ENCODE measurements at places on chromosomes 3 and 15.

GRCh38 chr3:112127522-112128494 is 5.2 kb downstream of the GCSAM start:
- no peak for DNase-seq

GRCh38 chr15:73328981-73329380 is 39.8 kb downstream of the HCN4 start:
- DNase-seq: no peak

DNA sequence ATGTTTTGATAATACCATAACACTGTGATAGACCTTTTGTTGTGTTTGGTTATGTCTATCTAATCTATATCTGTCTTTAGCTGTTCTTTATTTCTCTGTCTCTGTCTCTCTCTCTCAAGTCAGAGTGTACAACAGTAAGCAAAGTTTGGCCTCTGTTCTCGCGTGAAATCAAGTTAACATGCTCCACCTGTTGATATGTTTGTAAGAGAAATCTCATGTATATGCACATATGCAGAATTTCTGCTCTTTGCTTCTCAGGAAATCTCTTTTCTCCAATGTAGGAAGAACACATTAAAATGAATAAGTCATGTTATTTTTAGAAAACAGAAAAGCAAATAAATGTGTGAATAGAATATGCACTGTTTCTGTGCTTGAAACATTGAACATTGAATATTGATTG is 425.5 kb upstream of the SEMA6D start:
- no peak for DNase-seq

GRCh38 chr15:68217341-68217740 is 12.2 kb downstream of the CLN6 start:
- DNase-seq: no peak

- DNase-seq: no peak
These were observed 108.4 kb downstream of the OXNAD1 start for GRCh38 chr3:16373341-16373946.

GRCh38 chr3:144221761-144222160 is 250.1 kb downstream of the DIPK2A start:
- no peak for DNase-seq

DNA sequence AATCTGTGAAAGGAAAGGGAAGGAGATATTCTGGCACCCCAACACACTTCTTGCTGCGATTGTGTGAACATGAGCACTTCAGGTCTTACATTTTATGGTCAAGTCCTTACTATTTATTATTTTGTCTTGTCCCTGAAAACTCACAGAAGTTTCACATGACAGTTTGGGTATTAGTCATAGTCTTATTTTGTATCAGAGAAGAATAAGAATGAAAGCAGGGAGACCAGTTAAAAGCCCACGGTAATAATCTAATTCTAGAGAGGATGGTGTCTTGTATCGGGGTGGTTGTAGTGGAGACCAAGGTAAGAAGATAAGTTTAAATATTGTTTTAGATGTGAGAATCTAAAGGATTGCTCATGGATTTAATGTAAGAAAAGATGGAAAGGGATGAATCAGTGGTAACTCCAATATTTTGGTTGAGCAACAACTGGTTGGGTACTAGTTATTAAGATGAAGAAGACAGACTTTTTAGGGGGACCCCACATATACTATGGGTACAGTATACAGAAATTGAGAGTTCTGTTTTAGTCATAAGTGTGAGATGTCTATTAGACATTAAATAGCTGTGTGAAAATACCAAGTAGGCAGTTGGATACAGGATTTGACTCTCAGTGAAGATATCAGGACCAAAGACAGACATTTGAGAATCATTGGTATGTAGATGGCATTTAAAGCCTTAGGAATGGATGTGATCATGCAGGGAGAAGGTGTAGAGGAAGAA is 227.6 kb downstream of the MFSD1 start:
- DNase-seq: no peak

GRCh38 chr3:167716920-167717319 is 17.8 kb downstream of the PDCD10 start:
- DNase-seq: no peak

GRCh38 chr15:45048794-45049631 is 26.0 kb downstream of the SORD start:
- DNase-seq: no peak

GRCh38 chr3:9147215-9147895 is 102.1 kb downstream of the SRGAP3 start:
- no peak for DNase-seq

- peak; percentile 43 for DNase-seq
These were observed 70.7 kb upstream of the ABHD2 start for GRCh38 chr15:89017370-89018066.

DNA sequence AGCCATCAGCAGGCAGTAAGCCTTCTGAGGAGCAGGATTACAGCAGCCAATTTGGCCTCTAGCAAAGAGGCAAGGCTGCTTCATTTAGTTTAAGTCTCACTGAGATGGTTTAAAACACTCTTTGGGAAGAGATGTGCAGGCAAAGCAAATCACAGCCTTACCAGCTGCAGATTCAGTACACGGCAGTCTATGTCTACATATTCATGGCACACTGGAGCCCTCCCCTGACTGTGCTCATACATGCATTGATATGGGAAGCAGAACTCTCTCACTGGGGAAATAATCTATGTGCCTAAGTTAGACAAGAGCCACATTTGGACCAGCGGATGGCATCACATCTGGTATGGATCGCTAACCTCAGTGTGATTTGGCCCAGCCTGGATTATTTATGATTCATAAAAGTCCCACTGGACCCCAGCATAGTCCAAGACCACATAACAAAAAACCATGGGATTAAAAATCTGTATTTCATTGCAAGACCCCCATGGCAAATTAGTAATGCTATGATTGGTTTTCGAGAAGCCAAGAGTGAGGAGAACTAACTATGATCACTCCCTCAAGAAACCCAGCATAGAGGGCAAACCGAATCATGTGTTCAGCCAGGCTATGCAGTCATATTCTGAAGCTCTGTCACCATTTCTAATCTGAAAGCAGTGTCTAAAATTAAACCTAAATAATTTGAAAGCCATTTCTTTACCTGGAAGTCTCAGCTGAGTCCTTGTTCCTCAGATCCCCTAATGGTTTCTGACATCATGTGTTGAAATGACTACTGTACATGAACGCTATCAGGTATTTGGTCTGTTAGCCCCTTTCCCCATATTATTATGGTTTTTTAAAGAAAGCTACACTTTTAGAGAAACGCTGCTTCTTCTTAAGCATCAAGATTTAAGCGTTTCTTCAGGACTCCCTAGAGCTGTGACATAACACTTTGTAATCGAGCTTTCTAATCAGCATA is 1.2 kb downstream of the PRICKLE2 start:
- DNase-seq: no peak

GRCh38 chr3:171178714-171179113 is 152.2 kb upstream of the SLC2A2 start:
- DNase-seq: no peak

DNA sequence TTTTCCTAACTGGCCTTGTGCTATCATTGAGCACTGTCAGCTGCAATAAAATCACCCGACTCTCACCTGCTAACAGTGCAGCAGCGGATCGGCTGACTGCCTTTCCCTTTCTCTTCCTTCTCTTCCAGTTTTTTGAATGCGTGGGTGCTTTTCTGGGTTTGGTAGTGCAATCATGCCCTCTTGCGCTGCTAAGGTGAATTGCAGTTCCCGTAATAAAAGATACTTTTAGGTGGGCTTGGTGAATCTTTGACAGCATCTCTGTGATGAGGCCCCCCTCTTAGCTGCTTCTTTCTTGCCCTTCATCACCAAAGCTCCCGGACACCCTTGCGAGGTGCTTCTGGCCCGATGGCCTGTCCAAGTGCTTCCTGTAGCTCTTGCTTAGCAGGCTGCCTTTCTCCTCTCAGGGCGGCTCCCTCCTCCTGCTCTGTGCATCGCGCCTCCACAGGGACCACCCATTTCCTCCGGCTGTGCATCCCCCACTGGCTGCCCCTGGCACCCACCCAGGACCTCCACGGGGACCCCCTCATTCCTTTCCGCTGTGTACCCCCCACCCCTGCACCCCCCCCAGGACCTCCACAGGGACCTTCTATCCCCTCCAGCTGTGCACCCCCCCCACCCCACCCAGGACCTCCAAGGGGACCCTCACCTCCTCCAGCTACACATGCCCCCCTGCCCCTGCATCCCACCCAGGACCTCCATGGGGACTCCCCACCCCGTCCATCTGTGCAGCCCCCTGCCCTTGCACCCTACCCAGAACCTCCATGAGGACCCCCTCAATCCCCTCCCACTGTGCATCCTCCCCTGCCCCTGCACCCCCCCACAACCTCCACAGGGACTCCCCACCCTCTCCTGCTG is 50.8 kb upstream of the RPL32 start:
- DNase-seq: peak; percentile 12
